ENCODE measurements at places on chromosomes 16 and 17.
A peak's percentile ranks its signal among the peaks of the same experiment; 100 is the strongest.

DNA sequence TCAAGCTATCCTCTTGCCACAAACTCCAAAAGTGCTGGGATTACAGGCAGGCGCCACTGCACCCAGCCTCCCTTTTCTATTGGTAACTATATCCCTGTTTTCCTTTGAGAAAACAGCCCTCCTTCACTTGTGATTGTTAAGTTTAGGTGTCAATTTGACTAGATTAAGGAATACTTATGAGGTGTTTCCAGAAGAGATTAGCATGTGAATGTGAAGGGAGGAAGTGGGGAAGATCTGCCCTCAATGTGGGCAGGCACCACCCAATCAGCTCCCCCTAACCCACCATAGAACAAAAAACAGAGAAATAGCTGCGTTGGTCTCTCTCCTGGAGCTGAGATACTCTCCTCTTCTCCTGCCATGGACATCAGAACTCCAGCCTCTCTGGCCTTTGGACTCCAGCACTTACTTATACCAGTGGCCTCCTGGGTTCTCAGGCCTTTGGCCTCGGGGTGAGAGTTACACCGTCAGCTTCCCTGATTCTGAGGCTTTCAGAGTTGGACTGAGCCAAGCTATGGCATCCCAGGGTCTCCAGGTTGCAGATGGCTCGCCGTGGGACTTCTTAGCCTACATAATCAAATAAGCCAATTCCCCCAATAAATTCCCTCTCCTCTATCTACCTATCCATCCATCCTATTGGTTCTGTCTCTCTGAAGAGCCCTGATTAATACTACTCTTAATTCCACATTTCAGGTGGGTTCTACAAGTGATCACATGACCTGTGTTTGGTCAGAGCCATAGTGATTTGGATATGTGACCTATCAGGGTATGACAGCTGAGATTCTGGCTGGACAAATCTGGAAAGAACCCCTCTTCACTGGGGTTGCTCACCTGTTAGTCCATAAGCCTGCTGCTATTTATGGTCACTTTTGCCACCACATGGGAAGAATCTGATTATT, 12.0 kb upstream of the STAT3 start:
- DNase-seq: no peak

DNA sequence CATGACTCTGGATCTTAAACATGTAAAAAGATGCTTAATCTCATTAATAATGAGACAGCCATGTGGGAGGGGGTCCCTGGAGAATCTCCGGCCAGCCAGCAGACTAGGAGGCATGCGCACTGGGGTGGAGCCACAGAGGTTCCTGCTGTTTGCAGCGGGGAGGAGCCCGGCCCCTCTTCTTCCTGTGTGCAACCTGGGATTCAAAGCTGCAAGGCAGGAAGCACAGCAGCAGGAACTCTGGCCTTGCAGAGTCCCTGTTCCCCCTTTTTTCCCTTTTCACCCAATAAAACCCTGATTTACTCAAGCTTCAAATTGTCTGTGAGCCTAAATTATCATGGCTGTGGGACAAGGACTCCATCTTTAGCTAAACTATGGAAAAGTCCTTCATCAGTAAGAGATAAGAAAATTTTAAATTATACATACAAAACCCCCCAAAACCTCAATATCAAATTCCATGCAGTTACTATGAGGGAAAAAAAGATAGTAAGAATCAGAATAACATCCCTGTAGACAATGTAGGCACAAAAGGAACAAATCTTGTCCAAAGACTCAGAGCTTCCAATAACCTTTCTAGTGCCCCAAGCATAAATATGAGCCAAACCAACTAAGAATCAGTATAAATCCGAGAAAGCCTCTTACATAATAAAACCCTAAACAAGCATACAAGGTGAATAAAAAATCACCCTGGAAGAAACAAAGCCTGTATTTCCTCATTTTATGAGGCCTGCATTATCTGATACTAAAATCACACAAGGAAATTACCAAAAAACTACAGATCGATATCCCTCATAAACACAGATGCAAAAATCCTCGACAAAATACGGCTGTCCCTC, 12.1 kb downstream of the CFDP1 start:
- no peak for DNase-seq

DNA sequence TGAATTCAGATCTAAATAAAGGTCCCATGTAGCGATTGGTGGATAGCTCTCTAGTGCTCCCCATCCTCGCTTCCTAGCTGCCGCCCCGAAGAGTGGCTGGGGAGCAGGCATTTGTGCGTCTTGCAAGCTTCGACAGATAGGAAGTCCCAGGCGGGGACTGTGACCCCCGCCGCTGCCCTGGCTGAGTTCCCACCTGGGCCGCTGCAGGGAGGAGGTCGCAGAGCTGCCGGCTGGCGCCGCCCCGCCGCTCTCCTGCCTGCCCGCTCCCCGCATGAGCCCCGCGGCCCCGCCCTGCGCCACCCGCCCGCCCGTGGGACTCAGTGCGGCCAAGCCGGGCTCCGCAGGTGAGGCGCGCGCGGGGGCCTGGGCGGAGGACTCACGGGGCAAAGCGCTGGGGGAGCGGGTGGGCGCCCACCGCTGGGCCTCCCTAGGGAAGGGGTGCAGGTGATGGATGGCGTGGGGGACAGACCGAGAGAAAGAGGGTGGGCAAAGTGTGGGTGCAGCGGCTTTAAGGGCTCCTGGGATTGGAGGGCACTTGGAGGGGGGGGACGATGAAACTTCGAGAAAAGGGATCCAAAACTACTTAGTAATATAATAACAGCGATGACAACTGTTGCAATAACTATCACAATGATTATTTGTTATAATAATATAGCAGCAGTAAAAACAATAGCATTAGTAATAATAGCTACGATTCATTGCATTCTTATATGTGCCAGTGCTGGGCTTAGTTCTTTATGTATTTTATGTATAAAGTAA, at the start of gene OTOA:
TSS of gene OTOA (plus strand) at position 80 of the 759 bp plus-strand sequence. CDS start 14,547 bp downstream, outside the sequence.
- no peak for DNase-seq

GRCh38 chr17:42886283-42887176, 14.1 kb upstream of the G6PC1 start:
- no peak for DNase-seq

DNA sequence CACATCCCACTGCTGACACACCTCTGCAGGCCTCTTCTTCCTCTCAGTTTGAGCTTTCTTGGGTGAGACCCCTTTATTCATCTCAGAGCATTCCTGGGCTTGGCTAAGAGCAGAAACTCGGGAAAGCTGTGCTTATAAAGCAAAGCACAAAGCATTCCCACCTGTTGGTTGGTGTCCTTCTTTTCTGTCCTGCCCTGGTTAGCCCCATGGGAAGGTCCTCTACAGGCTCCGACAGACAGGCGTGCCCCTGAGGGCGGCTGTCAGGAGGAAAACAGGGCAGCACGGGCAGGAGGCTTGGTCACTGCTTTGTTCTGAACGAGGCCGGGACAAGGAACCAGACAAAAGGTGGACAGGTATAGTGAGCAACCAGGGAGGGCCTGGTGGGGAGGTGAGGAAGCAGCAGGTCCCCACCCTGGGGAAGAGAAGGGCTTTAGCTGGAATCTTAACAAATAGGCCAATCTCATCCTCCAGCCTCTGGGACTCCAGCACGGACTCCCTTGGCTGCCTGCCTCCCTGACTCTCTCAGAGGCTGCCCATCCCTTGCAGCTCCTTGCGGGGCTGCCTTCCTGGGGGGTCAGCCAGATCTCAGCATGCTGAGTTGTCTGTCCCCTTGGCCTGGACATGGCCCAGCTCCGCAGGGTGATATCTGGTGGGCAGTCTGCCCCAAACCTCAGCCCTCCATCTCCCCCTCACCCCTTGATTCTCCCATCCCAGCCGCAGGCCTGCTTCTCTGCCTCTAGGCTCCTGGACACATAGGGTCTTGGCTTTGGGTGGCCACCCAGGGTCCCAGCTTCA, 1.7 kb downstream of the MEOX1 start:
- no peak for DNase-seq

DNA sequence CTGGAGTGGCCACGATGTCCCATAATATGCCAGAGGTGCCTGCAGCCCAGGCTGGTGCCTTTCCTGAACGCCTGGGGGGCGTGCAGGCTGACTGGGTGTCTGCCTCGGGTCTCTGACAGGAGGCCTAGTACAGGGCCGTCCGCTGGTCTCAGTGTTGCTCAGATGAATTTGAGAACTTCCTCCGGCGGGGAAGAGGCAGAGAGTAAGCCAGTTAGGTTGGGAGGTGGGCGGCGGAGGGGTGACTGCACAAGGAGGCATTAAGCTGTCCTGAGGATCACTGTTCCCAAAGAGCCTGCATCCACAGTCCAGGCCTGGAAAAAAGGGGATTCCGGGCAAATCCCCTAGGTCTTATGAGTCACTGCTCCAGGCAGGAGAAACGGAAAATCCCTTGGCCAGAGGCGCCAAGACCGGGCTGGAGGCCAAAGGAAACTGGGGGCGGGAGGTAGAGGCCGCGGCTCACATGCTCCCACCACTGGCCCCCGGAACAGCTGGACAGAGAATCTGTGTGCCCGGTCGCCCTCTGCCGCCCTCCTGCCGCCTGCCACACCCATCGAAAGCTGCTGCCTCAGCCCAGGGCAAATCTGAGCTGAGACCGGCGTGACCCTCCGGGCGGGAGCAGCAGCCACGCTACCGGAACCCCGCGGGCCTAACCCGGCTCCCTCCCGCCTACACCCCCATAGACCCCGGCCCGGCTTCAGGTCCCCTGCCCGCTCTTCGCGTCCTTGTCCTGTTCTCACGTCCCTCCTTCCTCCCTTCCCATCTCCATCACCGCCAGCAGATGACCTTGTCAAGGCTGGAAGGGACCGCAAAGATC, 1.2 kb downstream of the TRIM47 start:
- DNase-seq: no peak

- no peak for DNase-seq
Observed at GRCh38 chr17:80129006-80129565, 17.8 kb downstream of the EIF4A3 start.

GRCh38 chr17:39139161-39139511, 12.3 kb downstream of the PLXDC1 start:
- DNase-seq: no peak

- DNase-seq: no peak
Observed at GRCh38 chr16:57379579-57379978, 7.3 kb downstream of the CX3CL1 start.

DNA sequence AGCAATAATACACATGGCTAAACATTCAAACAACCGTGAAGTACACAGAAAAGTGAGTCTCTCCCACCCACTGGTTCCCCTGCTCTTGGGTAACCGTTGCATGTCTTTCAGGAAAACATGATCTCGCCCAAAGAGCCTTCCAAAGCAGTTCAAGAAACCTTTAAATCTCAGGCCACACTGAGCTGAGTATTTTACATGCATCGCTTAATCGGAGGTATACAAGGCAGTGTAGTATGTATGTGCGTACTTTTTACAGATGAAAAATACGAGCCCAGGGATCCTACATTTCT, 741 bp upstream of the DEXI start:
- DNase-seq: no peak

- DNase-seq: no peak
Observed at GRCh38 chr17:32297860-32298259, 32.2 kb downstream of the RHBDL3 start.

GRCh38 chr16:86584071-86584685, 5.8 kb downstream of the FOXL1 start:
- no peak for DNase-seq

DNA sequence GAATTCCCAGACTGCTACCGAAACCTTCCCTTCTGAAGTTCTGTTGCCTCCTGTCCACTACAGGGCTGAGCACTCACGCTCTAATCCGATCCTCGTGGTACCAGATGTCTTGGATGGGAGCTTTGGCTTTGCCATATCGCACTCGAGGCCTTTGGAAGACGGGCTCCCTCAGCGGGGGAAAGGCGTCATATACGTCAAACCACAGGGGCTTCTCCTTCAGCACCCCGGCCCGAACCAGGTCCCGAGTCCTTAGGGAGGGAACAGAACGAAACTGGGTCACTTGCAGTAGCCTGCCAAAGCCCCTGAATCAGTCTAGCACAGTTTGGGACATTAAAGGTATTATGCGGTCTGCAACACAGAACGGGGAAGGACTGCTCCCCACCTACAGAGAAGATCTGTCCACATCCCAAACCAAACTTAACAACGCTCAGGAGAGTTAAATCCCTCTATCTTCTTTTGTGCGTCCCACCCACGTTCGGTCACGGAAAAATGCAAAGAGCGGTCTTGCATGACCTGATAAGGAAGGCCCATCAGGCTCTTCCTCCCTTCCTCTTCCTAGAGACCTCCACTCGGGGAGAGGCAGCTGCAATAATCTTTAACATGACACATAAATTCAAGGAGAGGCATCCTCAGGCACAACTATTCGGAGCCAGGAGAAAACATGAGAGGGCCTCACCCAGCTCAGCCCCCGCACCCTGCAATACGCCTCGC, 526 bp downstream of the MRPS23 start:
- DNase-seq: no peak

GRCh38 chr16:89363621-89364393, 126.6 kb downstream of the ANKRD11 start:
- peak; percentile 55 for DNase-seq

- DNase-seq: no peak
Observed at GRCh38 chr16:557463-558297, 2.5 kb upstream of the PRR35 start.

GRCh38 chr16:66554021-66554420, 1.6 kb downstream of the CKLF start:
- DNase-seq: no peak

DNA sequence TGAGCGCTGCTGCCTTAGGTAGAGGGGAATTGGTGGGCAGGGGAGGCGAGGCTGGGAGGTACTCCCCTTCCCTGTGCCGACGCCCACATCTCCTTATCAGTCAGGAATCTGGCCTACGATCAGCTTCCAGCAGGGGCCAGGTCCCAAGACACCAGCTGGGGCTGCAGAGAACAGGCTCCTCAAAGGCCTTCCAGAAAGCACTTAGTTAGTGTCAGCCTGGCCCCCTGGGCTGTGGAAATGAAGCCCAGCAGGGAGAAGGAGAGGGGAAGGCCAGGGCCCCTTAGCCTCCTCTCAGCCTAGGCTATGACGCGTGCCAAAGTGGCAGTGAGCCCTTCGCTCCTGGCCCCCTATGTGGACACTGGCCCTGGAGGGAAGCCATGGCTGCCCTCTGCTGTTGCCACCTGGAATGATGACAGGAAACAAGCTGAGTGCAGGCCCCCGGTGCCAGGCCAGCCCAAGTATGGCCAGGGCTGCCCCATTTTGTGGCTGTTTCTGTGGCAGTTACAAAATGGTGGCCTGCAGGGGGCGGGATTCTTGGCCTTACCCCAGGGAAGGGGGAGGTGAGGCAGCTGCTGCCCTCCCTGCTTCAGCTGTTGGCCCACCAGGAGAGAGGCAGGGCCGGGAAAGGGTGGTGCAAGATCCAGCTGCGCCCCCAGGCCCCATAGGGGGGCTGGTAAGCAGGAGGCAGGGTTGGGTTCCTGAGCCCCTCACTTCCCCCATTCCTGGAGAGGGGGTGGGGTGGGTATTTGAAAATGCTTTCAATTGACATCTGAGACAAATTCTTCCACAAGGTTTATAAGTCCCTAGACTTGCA, 11.3 kb downstream of the TBX4 start:
- no peak for DNase-seq

DNA sequence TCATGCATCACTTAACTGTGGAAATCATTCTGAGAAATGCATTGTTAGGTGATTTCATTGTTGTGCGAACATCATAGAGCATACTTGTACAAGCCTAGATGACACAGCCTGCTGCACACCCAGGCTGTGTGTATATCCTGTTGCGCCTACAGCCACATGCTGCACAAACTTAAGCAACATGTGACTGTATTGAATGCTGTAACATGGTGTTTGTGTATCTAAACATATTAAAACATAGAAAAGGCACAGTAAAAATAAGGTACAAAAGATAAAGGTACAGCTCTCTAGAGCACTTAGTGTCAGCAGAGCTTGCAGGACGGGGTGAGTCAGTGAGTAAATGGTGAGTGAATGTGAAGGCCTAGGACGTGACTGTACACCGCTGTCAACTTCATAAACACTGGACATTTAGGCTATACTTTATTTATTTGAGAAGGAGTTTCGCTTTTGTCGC, 11.9 kb downstream of the FOXK2 start:
- no peak for DNase-seq

GRCh38 chr16:27762441-27762840, 212.5 kb downstream of the KATNIP start:
- no peak for DNase-seq

Data from CD4-positive, alpha-beta T cell treated with Interleukin-15 for 1 hour (primary cell).